K562 (cell line): ENCODE measurements at places on chromosomes 2 and 18.
A peak's percentile ranks its signal among the peaks of the same experiment; 100 is the strongest.

- DNase-seq: peak; percentile 74
These were observed at the start of gene MFSD2B for GRCh38 chr2:24009680-24010476. MFSD2B (plus strand) TSS chr2:24010085; CDS start chr2:24010097, 12 bp downstream.

- no peak for DNase-seq
These were observed 1.3 kb downstream of the PTPN2 start for GRCh38 chr18:12882453-12883371.

- no peak for DNase-seq
These were observed 224.2 kb downstream of the CYRIA start for GRCh38 chr2:16441431-16441830.

- DNase-seq: no peak
These were observed 65.0 kb downstream of the ATP8B1 start for GRCh38 chr18:57738078-57738477.
